ENCODE measurements at places on chromosomes 3 and 15.
A peak's percentile ranks its signal among the peaks of the same experiment; 100 is the strongest.

DNA sequence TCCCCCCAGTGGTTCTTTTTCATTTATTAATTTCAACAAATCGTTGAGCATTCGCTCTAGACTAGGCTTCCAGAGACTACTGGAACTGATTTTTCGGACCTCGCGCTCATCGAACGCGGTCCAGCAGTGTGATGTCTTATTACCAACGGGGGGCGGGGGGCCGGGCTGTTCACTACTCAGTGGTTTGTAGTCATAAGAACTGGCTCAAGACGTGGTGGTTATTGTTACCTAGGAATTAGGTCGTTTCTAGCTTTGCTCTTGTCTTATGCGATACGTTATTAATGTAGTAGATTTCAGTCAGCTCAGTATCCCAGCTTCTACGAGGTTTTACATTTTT, 858 bp downstream of the RBM5 start:
- no peak for DNase-seq

- no peak for DNase-seq
These were observed 2.6 kb downstream of the BHLHE40 start for GRCh38 chr3:4981665-4982494.

GRCh38 chr3:138394156-138394555, 40.3 kb upstream of the ESYT3 start:
- no peak for DNase-seq

- no peak for DNase-seq
These were observed 12.7 kb upstream of the CILP start for GRCh38 chr15:65223996-65224395.

GRCh38 chr15:96538491-96538890, 208.0 kb downstream of the NR2F2 start:
- no peak for DNase-seq

- DNase-seq = no peak
These were observed 233.0 kb downstream of the EPHA3 start for GRCh38 chr3:89340408-89340807.

DNA sequence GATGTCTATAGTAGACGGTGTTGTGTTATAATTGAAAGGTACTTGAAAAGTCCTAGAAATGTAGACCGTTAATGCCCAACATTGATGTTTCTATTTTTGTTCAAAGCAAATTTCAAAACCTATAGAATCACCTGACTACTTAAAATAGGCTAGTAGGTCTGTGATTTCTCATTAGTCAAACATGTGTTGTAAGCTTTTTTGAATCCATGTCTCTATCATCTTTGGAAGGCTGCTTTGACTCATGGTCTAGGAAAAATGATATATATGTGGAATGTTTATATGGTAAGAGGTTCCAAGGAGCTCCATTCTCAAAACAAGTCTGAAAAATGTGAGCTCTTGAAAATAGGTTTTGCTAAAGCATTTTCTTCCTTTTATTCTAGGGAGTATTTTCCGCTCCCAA, 375.3 kb downstream of the LPP start:
- DNase-seq = no peak

- peak; percentile 4 for DNase-seq
These were observed 61.5 kb downstream of the CGGBP1 start for GRCh38 chr3:87997298-87997697.

DNA sequence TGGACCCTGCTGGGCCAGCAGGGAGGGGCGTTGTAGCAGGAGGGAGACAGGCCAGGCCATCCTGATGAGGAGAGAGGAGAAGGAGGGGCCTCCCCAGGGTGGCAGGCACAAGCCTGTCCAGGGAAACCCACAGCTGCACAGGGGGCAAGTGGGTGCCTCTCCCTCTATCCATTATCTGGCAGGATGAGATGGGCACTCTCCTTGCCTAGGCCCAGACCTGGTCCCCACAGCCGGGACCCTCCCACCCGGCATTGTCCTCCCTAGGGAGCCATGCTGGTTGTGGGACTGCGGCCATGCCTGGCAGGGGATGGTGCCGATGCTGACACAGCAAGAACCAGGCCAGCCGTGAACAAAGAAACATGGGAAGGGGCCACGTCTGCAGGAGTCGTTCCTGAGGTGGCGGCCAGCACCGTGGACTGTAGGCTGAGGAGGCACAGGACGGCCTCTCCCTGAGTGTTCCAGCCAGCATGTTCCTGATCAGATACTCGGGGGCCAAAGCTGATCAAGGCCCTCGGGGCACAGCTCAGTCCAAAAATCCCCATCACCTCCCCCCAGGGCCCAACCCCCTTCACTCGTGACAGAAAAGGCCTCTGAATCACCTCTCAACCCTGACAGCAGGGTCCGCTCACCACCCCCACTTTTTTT, 19.2 kb upstream of the CYP11A1 start:
- no peak for DNase-seq

DNA sequence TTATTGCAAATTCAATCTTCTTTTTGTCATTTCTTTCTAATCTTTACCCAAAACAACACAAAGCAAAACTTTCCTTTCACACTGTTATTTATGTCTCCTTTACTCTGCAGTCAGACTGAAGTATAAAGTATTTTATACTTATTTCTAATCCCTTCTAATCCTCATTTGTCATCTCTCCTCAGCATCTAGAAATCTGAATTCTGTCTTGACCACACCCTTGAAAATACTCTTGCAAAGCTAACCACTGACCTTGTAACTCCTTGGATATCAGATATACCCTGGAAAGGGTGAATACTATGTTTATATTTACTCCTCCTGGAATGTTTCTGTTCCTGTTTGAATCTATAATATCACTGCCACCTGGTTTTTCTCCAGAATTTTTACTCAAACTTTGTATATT, 481.1 kb downstream of the ZNF385D start:
- no peak for DNase-seq

GRCh38 chr3:184157206-184157605, 2.0 kb downstream of the DVL3 start:
- no peak for DNase-seq

Data from stimulated activated CD4-positive, alpha-beta T cell treated with anti-CD3 and anti-CD28 coated beads, Interleukin-12 subunit alpha, Interleukin-12 subunit beta, amount 100 ng/mL, for 4 hours (primary cell).